ENCODE measurements at places on chromosomes 1 and 21.

DNA sequence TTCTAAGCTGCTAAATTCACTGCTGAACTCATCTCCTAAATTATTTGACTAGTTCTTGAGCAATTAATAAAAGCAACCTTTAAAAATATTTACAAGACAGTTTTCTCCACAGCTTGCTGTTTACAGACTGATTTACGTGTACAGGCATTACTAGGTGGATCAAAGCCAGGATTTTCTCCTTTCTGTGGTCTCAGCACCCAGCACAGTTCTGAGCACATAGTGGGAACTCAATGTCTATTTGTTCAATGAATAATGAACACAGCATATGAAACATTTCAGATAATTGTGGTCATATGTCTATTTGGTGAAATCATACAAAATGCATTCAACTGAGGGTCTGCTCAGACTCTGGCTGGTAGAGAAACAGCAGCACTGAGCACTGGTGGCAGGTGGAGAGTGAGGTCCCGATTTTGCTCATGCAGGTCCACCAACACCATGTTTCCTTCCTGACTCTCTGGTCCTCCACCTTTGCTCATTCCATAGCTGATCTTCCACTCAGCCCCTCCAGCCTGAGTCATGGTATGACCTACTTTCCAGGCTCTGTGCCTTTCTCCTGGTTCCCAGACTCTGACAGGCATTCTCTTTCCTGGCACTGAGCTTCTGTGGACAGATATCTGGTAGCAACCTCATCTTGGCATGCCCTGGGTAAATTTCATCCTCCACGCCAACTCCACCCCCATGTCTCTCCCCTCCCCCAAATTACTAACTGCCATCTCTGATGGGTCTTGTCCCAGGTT is 311.3 kb downstream of the TGFB2 start:
- peak; percentile 45 for DNase-seq

DNA sequence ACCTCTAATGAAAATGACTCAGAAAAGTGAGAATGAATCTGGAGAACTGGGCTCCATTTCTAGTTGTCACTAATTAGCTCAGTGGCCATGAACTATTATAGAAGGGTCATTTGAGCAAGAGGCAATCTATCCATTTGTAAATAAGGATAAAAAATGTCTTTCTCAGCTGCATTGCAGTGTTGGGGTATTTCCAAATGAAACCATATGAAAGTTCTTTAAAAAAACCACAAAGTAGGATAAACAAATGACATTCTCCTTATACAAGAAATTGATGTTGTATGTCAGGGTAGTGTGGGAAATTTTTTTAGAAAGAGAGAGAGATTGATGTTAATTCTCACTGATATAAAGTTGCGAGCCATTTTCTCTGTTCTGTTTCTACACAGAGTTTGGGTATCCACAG is 26.0 kb downstream of the FMO3 start:
- no peak for DNase-seq

- no peak for DNase-seq
Observed at GRCh38 chr1:51342591-51343206, 12.3 kb upstream of the TTC39A start.

- DNase-seq = peak; percentile 77
Observed at GRCh38 chr21:41142051-41142795, 25.7 kb upstream of the BACE2 start.

GRCh38 chr1:94832446-94832845 is 12.3 kb downstream of the SLC44A3 start:
- peak; percentile 41 for DNase-seq

DNA sequence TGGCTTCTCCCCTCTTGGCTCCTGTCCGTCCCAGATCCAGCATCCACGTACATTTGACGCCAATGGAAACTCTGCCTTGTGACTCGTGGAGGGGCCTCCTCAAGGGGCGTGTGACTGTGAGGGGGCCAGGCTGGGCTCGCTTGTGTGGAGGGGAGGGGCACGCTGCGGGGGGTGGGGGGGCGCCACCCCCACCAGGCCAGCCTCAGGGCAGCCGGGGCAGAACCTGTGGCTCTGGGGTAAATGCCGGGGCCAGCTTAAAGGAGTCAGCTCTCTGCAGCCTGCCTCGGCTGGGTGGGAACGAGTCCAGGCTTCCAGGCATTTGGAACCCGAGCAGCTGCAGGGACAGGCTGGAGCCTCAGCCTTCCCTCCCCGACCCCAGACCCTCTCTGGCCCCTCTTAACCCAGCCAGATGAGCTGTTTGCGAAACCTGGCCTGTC is 94.1 kb downstream of the SIK1 start:
- DNase-seq = no peak

GRCh38 chr1:23343221-23344110 is 618 bp downstream of the HNRNPR start:
- peak; percentile 58 for DNase-seq

DNA sequence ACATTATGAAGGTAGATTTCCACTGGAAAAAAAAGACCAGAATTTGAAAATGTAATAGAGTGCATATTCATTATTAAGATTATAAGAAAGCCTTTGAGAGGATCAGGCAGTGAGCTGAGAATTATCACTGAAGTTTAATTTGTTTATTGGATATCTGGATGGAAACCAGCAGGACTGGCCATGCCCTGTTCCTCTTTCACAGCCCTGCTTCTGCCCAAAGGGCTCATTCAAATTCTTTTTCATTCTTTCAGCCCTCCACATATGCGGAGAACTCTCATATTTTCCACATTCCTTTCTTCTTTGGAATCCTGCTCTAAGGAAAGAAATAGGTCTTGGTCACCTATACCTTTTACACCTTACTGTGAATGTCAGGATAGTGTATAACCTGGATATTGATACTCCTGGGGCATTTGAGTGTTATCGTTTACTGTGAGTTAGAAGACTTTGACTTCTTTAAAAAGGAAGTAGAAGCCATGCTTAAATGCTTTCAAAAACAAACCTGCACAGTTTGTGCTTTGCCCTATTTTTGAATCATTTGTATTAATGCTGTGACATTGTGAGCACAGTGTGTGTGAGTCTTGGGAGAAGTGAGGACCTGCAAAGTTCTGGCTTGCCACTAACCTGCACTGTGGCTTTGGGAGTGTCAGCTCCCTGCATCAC is 35.5 kb downstream of the ST6GALNAC3 start:
- DNase-seq = no peak

DNA sequence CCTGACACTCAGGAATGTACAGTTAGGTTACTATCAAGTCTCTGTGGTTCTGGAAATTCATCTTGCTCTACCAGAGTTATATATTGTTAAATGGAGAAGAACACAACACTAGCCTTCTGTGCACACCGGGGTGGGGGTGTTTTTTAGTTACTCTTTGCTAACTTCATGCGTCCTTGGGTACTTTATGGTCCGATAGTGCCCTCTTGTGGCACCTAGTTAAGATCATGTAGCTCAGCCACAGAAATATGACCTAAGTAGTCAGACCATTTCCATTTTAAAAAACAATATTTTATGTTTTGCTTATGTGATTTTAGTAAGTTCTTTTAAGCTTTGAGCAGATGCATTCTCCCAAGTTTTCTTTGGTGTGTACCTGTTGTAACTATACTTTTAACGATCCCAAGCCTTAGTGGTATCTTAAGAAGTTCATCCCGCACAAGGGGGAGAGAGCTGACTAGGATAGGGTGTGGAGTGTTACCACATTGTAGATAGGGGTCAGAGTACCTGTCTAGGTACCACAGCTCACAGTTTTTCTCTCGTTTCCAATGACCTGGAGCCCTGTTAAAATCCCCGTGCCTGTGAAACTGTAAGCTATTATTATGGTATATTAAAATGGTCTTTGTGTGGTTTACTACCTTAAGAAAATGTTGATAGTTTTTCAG is 20.6 kb upstream of the SH3D21 start:
- DNase-seq = peak; percentile 95

GRCh38 chr1:56249234-56249633 is 330.1 kb downstream of the PLPP3 start:
- no peak for DNase-seq

DNA sequence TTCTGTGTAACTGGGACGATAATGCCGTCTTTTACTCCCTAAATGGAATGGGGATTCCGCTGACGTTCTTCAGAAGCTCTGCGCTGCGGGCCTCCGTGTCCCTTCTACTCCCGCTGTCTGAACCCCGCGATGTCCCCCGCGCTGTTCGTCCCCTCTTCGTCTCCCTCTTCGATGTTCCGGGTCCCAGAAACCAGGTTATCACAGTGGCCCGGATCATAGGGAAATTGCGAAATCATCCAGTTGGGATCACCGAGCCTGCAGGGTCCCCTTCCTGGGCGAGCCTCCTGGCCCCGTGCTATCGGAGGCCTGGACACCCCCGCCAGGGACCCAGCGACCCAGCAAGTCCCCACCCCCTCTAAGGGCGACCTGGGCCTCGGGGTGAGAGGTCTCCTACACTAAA is 154.2 kb downstream of the PPIAL4G start:
- no peak for DNase-seq

DNA sequence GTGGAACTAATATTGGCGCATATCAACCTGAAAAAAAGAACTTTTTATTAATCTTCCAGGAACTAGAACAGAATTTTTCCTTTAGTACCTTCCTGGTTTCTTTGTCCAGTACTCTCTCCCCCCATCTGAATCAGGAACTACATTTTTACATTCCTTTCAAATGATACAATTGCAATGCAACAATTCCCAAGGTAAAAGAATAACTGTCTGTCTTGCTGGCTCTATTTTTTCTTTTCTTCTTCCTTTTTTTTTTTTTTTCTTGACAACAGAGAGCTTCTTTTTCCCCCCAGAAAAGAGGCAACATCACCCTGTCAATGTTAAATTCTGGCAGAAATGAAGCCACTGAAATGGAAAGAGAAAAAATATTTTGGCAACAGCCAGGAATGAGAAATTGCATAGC is 4.5 kb upstream of the CD101 start:
- peak; percentile 70 for DNase-seq

GRCh38 chr1:33477451-33477850 is 5.0 kb downstream of the ZSCAN20 start:
- DNase-seq = no peak

DNA sequence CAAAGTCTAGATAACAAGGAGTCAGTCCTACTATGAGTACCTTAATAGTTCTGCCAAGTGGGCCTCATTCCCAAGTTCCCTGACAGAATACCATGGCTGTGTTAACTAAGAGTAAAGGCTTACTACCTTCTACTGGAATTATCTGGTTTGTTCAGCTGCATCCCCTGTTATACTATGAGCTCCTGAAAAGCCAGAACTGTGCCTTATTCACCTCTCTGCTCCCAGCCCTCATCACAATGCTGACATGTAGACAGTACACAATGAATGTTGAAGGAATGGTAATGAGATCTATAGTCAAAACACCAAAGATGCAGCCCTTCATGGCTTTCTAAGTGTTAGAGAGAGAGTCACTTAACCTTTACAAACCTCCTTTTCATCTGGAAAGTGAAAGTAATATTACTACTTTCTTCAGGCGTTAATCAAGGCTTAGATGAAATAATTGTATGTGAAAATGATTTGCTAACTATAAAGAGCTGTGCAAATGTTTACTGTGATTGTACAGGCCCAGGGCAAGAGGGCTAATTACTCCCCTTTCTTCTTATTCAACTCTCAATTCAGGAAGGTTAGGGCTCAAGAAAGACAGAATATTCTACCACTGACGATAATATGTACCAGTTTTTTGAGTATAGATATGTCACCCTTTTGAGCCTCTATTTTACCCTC is 70.3 kb upstream of the MROH9 start:
- peak; percentile 45 for DNase-seq

DNA sequence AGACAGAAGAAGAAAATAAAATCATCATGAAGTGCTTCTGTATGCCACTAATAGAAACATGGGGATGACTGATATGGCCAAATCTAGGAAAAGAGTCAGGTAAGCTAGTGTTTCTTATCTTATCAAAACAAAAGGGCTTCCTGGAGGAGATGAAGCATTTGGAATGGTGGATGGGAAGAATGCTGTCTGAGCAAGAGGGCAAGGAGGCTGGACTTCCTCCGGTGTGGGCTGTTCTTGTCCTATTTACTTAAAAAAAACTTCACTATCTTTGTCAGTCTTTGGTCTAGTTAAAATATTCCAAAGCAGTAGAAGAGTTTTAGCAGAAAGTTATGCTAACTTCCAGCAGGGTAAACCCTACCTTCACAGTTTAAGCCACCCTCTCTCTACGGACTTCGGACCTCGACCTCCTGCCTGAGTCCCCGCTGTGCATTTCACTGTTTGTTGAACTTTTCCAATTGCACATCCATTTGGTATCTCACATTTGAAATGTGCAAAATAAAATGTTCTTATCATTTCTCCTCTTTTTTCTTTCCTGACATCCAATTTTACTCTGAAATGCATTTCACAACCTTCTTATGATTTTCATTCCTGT is 64.8 kb upstream of the TSPAN2 start:
- DNase-seq = no peak

- no peak for DNase-seq
Observed at GRCh38 chr1:42157667-42158066, 4.5 kb downstream of the GUCA2B start.

GRCh38 chr1:171355727-171356126 is 41.7 kb downstream of the FMO4 start:
- peak; percentile 62 for DNase-seq

GRCh38 chr1:227065311-227065710 is 125.2 kb downstream of the COQ8A start:
- DNase-seq = peak; percentile 51

DNA sequence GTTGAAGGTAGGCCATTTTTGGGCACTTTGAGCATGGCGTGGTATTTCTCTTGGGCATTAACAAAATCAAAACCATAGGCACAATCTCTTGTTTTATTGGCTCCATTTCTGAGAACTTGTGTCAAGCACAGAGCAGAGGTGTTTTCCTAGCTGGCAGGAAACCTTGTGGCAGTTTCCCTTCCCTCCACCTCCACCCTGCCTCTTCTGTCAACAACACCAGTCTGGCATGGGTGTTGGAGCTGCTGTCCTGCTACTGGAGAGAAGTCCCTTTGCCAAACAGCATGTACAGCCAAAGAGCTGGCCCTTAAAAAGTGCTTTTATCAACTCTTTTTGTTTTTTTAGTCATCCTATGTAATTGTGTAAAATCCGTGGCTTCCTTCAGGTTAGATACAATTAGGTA is 16.0 kb downstream of the ATP1A1 start:
- DNase-seq = no peak

DNA sequence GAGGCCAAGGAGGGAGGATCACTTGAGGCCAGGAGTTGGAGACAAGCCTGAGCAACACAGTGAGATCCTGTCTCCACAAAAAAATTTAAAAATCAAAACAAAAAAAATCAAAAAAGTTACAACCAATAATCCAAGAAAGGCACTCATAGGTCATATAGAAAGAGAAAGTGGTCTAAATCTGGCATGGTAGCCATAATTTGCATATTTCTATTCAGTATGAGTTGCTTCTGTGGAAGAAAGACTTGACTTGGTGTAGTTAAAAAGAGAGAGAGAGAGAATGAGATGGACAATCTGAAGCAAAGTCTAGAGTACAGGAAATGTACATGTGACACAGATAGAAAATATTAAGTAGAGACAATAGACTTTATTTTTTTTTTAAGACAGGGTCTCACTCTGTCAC is 22.5 kb downstream of the JMJD4 start:
- no peak for DNase-seq

GRCh38 chr1:109760581-109761226 is 3.0 kb downstream of the EPS8L3 start:
- no peak for DNase-seq

GRCh38 chr1:183572721-183573120 is 17.5 kb downstream of the NCF2 start:
- peak; percentile 31 for DNase-seq
